Stimulated activated naive CD4-positive, alpha-beta T cell treated with Interleukin-2 at 50 U/mL for 16 hours (primary cell): ENCODE measurements at places on chromosomes 3 and 15.
A peak's percentile ranks its signal among the peaks of the same experiment; 100 is the strongest.

GRCh38 chr15:87938031-87938430 is 318.5 kb downstream of the NTRK3 start:
- no peak for DNase-seq

GRCh38 chr15:99764522-99764921 is 31.3 kb upstream of the LYSMD4 start:
- no peak for DNase-seq

- DNase-seq = no peak
Observed at GRCh38 chr15:48358229-48359152, 27.3 kb downstream of the DUT start.

DNA sequence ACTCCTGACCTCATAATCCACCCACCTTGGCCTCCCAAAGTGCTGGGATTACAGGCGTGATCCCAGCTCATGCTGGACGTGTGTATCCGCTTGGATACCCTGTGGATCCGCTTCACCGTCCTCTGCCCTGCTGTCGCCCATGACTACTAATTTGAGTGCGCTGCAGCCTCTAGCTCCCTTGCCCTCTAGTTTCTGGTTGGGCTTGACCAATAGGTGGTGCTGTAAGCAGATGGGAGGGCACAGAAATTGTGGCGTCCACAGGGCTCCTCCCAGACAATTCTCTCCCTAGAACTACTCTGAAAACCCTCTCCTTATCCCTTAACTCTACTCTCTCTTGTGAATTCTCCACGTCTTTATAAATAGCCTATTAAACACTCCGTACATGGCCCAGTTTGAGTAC is 36.2 kb downstream of the ZPLD1 start:
- DNase-seq = no peak

GRCh38 chr3:157248590-157249422 is 88.9 kb upstream of the CCNL1 start:
- no peak for DNase-seq

GRCh38 chr15:67192185-67192820 is 62.2 kb downstream of the AAGAB start:
- no peak for DNase-seq

DNA sequence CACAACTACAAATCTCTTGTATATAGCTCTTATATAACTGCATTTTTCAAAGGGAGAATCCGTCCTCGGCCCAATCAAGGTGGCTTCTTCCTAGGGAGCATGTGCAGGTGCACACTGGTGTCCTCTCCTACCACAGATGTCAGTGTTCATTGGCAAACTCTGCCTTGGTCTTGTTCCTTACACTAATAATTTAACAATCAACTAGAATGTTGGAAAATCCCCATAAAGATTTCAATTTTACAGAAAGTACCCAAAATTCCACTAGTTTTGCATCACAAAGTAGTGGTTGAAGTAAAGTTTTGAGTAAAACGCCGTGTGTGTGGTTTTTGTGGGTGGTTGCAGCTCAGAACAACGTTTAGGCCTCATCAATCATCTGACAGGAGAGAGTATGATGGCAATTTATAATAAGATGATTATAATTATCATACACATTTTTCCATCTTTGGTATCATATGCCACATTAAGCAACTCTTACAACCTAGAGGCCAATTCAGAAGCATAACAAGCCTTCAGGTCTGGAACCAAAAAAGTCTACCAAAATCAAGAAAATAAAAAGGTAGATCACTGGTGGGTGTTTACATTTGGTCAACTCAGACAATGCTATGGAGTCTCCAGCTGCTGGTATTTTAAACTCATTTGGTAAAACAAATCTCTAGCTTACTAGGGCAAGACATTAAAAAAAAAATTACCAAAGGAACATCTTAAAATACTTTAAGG is 128.9 kb upstream of the BHLHE40 start:
- peak; percentile 57 for DNase-seq
